Naive thymus-derived CD4-positive, alpha-beta T cell (primary cell): ENCODE measurements at places on chromosomes 7 and 10. TPM values are rescaled to one million over a fixed set of nuclear protein-coding genes. Genes with fewer than 3 reads are reported as not detected.

Gene ASZ1
- polyA plus RNA-seq: not detected

DNA sequence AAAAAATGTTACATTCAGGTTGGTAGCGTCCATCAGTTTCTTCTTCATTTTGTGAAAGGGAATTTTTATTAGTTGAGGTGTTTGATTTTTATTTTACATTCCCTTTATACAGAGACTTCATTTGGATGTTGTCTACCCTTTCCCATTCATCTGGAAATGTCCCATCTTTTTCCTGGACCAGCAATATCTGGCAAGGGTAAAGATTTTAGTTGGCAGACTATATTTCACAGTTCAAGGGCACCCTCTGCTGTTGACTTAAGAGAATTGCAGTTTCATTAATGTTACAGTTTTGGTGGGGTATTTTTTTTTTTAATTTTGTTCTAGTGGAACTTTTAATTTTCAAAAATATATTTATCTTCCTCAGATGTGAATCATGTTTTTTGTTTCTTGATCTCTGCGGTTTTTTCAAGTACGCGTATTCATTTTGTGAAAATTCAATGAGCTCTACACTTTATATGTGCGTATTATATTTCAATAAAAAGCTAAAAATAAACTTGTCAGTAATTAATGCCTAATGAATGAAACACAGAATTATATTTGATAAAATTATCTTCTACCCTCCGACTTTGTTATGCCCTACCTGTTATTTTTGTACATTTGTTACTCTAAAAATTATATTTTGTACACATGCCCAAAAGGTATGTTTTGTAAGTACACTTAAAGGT, 97.9 kb upstream of the KLF14 start:
- no peak for DNase-seq

DNA sequence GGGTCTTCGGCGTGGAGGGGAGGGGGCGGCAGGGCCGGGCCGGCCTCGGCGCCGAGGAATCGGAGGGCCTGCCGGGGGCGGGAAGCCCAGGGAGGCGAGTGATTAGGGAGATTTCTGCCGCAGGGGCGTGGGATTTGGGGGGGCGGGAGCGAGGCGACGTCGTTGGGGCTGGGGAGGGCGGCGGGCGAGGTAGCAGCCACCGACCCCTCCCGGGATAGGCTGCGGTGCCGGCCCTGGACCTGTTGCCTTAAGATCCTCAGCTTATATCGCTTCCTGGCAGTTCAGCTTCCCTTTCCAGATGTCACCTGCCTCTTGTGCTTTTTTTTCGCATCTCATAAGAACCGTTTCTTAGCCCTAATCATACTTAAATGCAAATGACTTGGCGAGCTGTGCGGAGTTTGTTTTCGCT, 655 bp downstream of the LMTK2 start:
- DNase-seq: peak; percentile 13

DNA sequence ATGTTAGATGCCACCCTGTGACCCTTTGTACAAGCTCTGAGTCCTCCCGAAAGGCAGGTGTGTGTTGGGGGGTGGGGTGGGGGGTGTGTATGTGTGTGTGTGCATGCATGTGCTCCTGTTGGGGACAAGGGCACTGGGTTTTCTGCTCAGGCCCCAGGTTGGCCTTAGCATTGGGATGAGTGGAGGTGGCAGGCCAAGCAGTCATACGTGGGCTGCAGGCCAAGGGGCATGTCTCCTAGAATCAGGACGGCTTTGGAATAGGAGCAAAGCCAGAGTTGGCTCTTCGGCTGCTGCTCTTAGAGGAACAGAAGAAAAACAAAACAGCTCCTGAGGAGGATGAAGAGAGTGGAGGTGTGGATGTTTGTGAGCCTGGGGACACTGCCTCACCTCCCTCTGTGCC, 26.0 kb downstream of the HSPA12A start:
- no peak for DNase-seq

Gene CTAGE8
- 0.52 TPM for polyA plus RNA-seq

Gene GHITM
- 312 TPM for polyA plus RNA-seq

DNA sequence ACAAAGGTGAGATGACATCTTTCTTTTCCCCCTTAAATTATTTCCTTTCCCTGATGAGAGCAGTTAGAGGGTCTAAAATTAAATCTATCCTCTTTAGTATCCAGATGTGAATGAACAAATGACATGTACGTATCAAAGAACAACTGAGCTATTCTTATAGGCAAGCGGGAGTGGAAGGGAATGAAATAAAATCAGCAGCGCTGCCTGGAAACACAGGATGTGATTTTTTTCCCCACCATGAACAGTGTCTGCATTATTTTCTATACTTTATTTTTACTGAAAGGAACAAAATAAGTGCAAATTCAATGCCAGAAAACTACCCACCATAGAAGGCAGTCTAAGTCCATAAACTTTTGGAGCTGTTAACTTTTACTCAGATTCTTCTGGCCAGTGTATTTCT, 40.6 kb downstream of the SLC26A4 start:
- DNase-seq: no peak

Gene FRMPD2
- polyA plus RNA-seq: not detected

DNA sequence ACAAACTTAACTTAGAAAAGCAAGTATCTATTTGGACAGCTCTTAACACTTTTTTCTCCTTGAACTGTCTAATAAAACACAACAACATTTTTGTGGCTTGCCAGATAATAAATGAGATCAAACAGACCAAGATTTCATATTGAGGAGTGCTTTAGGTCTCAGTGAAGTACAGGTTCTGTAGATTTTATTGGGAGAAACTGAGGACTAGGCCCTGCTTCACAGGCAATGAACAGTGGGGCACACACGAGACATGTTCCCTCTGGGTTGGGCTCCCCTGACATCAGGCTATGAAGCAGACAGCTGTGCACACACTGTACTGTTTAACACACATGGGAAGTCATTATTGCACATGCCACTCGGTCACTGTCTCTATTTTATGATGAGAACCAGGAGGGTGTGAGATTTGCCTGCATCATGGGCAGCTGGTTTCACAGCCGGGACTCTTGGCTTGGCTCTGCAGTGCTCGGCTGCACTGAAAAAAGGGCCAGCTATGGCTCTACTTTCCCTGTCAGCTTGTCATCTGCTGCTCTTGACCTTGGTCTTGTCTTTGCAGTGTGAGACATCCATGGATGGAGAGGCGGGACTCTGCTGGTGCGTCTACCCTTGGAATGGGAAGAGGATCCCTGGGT, 4.2 kb downstream of the IGFBP1 start:
- no peak for DNase-seq

DNA sequence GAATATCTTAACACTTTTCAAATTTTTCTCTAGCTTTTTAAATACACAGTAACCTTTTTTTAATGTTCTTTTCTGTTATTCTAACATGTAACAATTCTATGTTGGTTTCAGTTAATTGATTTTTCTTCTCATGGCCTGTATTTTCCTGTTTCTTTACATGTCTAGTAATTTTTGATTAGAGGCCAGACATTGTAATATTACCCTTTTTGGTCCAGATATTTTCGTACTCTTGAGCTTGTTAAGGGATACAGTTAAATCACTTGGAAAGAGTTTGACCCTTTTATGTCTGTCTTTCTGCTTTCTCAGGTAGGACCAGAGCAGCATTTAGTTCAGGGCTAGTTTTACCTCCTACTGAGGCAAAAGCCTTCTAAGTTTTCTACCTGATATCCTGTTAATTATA, 45.0 kb downstream of the BICC1 start:
- DNase-seq: no peak

DNA sequence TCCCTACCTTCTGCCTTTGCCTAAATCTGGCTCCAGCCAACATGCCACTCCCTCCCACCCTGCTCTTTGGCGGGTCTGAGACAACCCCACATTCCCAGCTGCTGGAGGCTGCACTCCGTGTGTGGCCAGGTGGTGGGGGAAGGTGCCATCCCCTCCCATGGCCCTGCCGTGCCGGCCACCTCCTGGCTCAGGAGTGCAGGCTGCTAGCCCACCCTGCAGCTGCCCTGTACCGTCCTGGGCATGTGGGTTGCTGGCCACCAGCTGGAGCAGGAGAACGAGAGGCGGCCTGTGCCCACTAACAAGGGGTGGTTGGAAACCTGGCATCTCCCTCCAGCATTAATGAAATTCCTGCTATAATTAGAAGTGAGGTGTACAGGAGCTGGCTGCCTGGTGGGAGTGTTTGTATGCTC, 97.6 kb downstream of the ZMIZ1 start:
- DNase-seq: no peak

DNA sequence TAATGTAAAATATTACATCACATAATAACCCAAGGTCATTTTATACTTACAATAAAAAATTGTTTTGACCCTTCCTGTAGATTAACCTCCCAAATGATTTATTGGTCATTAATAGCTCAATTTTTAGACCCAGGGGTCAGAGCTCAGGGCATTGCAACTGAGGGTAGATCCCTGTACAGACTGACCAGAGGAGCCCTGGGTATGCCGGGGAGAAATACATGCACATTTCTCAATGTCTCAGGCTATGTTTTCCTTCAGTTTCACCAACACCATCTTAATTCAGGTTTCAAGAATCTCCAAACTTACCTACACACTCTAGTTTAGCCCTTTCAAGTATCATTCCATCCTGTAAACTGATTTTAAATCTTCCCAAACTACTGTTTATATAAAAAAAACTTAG, 46.2 kb downstream of the CALD1 start:
- no peak for DNase-seq

DNA sequence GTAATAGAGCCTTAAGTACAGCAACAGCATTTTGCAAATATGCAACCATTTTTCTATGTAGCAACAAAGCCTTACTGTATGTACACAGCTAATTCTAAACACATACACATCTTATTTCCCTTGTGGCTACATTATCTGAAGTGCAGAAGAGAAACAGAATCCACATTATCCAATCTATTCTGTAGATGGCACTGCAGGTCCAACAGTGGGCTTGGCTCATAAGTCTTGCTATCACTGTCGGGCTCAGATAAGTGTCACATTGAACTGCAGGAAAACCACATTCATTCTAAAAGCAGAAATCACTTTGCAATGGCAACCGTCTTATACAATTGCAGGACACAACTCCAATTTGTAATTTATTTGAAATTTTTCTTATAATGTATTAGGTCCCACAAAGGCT, 109.8 kb upstream of the NOBOX start:
- no peak for DNase-seq

- no peak for DNase-seq
Measured at GRCh38 chr10:102316421-102316820, 71.1 kb downstream of the GBF1 start.

Gene RAB11FIP2
- polyA plus RNA-seq: 5.3 TPM

Gene LRIT1
- not detected for polyA plus RNA-seq

DNA sequence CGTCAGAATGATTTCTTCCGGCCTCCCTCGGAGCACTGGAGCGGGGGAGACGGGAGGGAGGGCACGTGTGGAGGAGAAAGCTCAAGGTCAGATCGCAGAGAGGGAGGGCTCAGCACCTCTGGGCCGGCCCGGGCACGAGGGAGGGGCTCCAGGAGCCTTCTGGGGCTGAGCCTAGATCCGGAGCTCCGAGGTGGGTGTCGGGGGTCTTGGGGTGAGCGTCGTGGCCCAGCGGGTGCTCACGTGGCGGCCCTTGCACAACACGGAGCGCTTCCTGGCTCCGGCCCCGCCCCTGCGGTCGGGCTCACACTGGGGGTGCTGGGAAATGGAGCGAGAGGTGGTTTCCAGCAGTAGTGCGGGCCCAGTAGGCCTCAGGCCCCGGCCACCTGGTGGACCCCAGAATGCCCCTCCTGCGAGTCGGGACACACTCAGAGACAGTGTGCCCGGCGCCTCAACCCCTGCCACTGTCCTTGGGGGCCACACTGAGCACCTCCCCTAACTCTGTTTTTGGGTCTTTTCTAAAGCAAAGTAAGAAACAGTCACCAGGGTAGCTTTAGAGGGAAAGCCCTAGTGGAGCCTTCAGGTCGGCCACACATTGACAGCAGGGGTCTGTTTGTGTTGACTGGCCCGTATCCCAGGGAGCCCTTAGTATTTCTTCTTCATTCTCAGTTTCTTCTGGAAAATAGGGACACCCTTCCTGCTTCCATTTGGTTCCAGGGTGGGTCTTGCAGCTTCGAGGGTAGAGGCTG, 798 bp downstream of the PPIF start:
- peak; percentile 51 for DNase-seq
